ENCODE measurements at places on chromosomes 11 and 22.

DNA sequence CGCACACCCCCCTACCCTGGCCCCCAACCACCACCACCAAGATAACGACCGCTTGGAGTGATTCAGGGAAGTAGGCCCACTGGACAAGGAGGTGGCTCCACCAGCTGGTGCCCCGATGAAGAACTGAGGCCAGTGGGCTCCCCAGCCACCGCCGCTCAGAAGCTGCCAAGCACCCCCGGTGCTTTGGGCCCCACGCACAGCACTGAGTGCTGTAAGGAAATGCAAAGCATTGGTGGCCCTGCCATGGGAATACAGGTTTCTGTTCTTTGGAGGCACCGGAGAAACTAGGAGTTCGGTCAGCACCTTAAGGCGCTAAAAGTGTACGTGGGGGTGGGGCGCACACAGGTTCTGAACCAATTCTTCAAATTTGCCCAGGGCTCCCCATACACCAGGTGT lies 664 bp upstream of the PRSS23 start:
- no peak for DNase-seq

- no peak for DNase-seq
These were observed 9.0 kb downstream of the TECTA start for GRCh38 chr11:121109916-121110586.

GRCh38 chr11:12417691-12418611 lies 40.6 kb downstream of the PARVA start:
- no peak for DNase-seq

DNA sequence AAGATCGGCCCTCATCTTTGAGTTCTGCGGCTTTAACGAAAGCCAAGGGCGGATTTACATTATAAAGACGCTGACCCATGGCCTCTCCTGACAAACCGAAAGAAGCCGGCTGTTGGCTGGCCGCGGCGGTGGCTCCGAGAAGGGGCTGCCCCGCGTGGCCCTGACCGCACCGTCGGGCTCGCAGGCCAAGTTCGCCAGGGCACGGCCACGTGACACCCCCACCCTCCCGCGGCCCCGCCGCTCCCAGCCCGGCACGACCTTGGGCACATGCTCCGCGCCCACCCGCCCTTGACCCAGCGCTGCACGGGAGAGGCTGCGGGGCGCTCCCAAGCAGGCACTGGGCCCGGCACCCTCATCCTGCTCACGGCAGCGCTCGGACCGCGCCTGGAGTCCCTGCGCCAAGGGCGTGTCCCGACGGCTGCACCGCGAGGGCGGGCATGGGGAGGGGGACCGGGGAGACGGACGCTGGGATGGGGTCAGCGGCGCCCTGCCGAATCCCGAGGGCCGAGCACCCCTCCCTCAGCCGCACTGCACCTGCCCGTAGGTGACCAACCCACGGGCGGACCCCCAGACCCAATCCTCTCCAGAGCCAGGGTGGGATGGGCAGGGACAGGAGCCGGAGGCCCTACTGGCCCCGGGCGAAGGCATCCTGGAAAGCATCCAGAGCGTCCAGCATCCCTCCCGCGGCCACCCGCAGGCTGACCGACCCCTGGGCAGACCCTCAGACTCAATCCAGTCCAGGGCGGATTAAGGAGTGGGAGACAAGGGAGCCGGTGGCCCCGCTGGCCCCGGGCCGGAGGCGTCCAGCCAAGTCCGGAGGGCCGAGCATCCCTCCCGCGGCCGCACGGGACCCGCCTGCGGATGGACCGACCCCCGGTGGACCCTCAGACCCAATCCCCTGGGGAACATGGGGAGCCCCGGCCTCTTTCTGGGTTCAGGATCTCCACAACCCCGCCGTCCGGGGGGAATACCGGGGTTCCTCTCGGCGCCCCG lies 759 bp downstream of the CPT1A start:
- DNase-seq: no peak

DNA sequence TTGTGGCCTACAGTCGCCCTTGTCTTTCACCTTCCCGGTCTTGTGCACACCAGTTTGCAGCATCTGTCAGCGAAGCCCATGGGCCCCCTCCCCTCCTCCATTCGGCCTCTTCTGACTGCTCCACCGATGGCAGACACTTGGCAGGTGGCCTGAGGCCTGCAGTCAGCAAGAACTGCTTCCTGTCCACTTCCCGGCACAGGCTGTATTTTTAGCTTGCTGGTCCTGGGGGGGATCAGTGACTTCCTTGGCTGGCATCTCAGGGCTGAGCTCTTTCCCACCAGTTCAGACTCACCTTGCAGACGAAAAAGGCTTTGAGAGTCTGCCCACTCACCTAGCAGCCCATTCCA lies 106.4 kb downstream of the SYN3 start:
- no peak for DNase-seq

DNA sequence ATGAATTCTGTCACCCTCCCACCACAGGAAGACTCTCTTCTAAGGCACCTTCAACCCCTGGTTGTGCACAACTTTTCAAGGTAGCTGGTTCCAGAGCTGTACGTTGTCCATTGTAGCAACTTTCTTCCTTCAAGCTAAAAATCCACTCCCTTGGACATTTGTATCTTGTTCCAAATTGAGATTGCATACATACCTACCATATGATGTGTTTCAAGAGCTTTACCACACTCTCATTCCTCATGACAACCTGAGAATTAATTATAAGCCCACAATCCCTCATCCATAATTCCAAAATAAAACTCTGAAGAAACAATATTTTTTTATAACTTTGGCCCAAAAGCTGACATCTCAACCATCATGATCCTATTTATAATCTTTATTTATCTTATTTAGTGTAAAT lies 3.0 kb downstream of the OR52W1 start:
- no peak for DNase-seq

- DNase-seq: no peak
These were observed 10.6 kb upstream of the MYO7A start for GRCh38 chr11:77117492-77117891.

- DNase-seq: no peak
These were observed 38.7 kb downstream of the CYTH4 start for GRCh38 chr22:37320726-37321677.

GRCh38 chr11:72642043-72642883 lies 32.0 kb downstream of the PDE2A start:
- no peak for DNase-seq

GRCh38 chr11:100760744-100761143 lies 73.7 kb downstream of the ARHGAP42 start:
- DNase-seq: no peak

GRCh38 chr11:15816260-15816871 lies 540.0 kb downstream of the SOX6 start:
- no peak for DNase-seq

DNA sequence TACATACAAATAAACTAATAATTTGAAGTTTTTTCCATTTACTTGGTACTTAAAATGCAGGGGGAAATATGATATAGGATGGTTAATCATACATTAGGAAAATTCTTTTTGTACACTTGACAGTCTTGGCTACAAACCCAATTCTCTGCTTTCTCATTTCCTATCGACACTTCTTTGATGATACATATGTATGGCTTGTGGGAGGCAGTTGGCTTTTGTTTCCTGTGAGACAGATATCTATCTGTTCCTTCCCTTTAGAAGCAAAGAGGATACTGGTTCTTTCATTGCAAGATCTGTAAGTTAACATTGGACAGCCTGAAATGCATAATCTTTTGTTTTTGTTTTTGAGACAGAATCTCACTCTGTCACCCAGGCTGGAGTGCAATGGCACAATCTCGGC lies 47.9 kb upstream of the ADORA2A start:
- DNase-seq: no peak

GRCh38 chr22:30296833-30297232 lies 7.5 kb upstream of the CASTOR1 start:
- DNase-seq: no peak

DNA sequence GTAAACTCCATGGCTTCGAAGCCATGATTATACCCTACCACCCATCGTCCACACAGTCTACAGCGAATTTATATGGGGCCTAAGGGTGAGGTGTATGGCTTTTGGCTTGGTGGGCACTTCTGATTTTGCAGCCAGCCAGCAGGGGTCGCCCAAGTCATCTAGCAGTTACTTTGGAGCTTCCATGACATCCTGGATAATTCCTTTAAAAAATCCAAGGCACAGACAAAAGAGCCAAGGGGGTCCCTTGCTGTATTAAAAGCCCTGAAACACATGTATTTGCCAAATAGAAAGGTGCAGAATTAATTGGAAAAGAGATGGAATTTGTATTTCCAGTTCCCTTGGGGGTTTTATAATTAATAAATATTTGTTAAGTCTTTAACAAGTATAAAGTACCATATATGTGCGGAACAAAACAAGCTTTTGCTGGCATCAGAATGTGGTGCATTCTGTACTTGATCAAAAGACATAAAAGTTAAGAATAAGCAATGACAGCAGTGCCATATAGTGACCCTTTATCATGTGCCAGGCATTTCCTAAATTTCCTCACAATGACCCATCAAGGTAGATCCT lies 132.8 kb upstream of the PITPNB start:
- no peak for DNase-seq

- DNase-seq: no peak
These were observed 29.5 kb downstream of the UBASH3B start for GRCh38 chr11:122685041-122685440.

- no peak for DNase-seq
These were observed 75.5 kb downstream of the KCNC1 start for GRCh38 chr11:17810041-17810440.

DNA sequence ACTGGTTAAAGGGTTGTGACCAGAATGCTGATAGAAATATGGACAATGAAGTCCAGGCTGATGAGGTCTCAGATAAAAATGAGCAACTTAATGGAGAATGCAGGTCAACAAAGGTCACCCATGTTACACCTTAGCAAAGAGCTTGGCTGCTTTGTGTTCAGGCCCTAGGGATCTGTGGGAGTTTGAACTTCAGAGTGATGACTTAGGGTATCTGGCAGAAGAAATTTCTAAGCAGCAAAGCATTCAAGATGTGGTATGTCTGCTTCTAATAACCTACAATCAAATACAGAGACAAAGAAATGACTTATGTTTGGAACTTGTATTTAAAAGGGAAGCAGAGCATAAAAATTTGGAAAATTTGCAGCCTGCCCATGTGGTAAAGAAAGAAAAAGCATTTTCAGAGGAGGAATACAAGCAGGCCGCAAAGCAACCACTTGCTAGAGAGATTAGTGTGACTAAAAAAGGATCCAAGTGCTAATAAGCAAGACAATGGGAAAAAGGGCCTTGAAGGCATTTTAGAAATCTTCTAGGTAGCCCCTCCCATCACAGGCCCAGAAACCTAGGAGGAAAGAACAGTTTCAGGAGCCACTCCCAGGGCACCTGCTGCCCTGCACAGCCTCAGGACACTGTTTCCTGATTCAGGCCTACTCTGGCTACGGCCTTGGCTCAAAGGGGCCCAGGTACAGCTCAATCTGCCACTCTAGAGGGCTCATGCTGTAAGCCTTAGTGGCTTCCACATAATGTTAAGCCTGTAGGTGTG lies 41.3 kb downstream of the TNKS1BP1 start:
- DNase-seq: no peak

DNA sequence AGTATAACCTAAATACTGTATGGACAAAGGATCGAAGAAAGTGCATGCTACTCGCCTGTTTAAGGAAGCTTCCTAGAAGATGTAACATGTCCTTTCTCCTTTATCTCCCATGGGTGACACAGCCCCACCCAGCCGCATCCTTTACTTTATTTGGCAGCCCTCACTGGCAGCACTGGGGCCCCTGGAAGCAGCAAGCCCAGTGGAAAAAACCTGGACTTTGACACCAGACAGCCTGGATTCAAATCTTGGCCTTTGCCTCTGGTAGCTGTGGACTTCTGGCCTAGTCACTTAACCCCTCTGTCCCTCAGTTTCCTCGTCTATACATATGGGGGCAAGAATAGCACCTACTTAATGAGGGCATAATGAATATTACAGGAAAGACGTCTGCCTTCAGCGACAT lies 67.1 kb downstream of the MYEOV start:
- DNase-seq: no peak

GRCh38 chr11:111303461-111303860 lies 5.1 kb downstream of the POU2AF3 start:
- DNase-seq: no peak

GRCh38 chr11:88433536-88434230 lies 96.1 kb upstream of the CTSC start:
- no peak for DNase-seq

GRCh38 chr11:82757660-82758357 lies 24.1 kb upstream of the FAM181B start:
- DNase-seq: no peak

- no peak for DNase-seq
These were observed 76.0 kb downstream of the OSBP2 start for GRCh38 chr22:30770716-30771115.

GRCh38 chr11:73999581-74000306 lies 9.1 kb downstream of the UCP3 start:
- no peak for DNase-seq

- no peak for DNase-seq
These were observed 22.5 kb upstream of the ELF5 start for GRCh38 chr11:34536056-34536455.

GRCh38 chr22:19742160-19743066 lies 18.2 kb upstream of the TBX1 start:
- no peak for DNase-seq

- DNase-seq: no peak
These were observed 2.0 kb upstream of the RELT start for GRCh38 chr11:73374151-73374550.

DNA sequence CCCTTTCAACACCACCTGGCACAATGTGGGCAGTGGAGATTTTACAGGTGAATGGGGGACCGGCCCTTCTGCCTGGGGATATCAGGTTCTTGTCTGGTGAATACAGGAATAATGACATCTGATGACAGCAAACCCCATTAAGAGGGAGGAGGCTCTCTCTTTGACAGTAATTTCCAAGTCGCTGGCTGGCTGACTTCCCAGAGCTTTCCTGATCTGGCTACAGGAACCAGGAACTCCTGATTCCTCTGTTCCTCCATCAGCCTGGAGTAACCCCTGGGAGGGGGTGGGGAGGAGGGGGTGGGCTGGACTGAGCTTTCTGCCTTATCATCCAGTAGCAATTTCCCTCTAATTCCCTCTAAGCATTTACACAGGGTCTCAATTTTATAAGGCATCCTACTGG lies 3.7 kb upstream of the MIEF1 start:
- DNase-seq: no peak

- no peak for DNase-seq
These were observed 84.9 kb upstream of the HMGXB4 start for GRCh38 chr22:35172442-35172841.

DNA sequence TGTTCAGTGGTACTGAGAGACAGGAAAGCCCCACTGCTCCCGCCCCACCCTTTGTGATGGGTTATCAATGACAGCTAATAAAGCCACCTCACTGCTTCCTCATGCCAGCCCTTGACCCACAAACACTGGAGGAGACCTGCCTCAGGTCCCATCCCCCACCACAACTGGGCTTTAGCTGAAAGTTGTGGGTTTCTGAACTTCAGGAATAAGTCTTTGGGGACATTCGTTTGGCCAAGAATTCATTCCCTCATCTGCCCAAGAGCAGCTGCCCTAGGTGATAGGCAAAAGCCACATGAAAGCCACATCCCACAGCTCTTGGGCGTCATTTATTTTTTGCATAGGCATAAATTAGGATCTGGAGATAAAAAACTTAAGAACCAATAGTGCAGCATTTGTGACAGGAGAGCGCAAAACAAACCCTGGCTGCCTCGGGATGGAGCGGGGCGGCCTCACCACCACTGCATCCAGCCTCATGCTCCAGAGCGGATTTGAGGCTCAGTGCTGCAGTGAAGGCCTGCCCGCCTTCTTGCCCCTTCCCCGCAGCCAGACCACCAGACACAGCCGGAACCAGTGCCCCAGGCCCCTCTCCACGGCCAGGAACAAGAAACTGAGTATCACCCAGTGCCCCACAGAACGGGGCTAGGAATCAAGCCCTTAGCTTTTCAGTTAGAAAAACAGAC lies 21.2 kb downstream of the SUN2 start:
- no peak for DNase-seq

All from T-helper 9 cell (primary cell).